ENCODE measurements at places on chromosomes 12 and 14.
A peak's percentile ranks its signal among the peaks of the same experiment; 100 is the strongest.

GRCh38 chr12:110533607-110534006, 31.5 kb downstream of the RAD9B start:
- no peak for DNase-seq

DNA sequence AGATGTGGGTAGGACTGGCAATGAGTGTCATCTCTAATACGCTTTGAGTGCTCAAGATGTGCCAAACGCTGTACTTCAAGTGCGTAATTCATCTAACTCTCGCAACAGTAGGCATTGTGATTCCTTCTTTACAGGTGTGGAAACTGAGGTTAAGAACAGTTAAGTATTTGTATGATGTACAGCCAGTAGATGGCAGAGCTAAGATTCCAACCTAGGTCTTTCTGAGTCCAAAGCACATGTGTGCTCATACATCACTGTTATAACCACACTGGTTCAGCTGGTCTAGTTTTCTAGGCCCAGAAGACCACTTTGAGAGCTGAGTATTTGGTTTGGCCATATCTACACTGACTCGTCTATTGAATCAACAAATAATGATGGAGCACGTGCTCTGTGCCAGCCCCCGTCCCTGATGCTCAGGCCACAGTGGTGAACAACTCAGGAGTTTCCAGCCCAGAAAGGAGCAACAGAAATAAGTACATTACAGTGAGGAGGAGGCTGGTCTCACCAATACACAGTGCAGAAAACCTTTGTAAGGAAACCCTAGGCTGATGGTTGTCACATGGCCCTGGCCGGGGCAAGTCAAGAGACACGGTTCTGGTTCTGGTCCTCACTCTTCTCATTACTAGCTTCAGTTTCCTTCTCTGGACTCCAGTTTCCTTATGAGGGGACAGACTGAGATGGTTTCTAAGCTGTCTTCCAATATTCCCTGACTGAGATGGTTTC, 69.3 kb upstream of the SCN8A start:
- DNase-seq, result no peak

DNA sequence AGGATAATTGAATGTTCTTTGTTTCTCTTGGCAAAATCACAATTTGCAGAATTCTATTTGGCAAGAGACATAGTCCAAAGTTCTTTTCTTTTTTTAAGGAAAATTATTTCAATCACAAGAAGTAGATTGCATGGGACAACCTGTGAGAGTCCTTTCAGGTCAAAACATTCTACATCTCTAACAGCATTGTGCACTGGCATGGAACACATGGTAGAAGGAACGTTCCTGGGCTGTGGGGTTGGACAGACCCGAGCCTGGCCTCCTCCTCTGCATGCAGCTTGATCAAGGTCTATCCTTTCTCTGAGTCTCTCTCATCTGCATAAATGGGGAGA, 88.6 kb upstream of the CPSF6 start:
- no peak for DNase-seq

- no peak for DNase-seq
Measured at GRCh38 chr14:35678403-35679028, 130.6 kb downstream of the RALGAPA1 start.

GRCh38 chr12:19529951-19530636, 90.8 kb downstream of the AEBP2 start:
- DNase-seq, result no peak

DNA sequence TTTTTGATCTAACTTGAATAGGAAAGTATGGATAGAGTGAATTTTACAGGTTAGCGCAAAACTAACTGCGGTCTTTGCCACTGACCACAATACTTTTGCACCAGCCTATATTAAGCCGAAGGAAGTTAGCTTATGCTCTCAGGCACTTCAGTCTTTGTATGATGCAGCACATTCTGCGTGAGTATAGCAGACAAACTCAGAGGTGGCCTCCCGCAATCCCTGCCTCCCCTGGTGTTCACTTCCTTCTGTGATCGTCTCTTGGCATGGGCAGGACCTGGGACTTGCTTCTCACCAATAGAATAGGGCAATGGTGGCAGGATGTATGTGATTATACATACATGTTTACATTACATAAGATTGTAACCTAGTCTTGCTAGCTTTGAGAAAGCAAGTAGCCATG, 10.3 kb upstream of the SLC6A13 start:
- peak; percentile 60 for DNase-seq

DNA sequence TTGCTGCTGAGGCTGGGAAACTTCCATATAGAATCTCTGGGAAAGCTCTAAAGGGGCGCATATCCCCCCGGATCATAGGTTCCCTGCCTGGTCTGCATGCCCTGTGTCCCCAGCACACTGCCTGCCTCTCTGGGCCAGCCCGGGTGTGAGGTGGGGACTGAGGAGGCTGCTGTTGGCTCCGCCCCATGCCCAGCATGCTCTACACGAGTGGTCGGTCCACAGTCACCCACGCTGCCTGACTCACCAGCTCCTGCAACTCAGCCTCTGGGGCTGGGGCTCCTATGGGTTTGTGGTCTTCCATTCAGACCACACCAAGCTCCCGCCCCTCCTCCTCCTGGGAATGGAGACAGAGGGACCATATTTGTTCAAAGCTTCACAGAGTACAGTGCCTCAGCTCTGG, 88.5 kb upstream of the ANO2 start:
- no peak for DNase-seq

GRCh38 chr12:2324387-2324786, 271.6 kb downstream of the CACNA1C start:
- DNase-seq, result no peak

DNA sequence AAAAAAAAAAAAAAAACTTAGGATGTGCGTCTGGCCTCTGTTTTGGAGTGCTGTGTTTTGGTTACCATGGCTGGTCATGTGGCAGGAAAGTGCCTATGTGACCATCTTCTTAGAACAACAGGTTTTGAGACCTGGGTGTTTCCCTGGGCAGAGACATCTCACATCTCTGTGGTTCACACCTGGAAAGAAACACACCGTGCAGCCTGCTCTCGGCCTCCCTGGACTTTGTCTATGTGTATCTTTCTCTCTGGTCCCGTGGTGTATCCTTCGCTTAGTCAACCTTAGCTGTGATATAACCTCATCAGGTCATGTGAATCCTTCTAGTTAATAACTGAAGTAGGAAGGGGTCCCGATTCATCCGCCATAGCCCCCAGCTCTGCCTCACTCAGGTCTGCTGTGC, 22.6 kb downstream of the ACADS start:
- DNase-seq, result no peak

DNA sequence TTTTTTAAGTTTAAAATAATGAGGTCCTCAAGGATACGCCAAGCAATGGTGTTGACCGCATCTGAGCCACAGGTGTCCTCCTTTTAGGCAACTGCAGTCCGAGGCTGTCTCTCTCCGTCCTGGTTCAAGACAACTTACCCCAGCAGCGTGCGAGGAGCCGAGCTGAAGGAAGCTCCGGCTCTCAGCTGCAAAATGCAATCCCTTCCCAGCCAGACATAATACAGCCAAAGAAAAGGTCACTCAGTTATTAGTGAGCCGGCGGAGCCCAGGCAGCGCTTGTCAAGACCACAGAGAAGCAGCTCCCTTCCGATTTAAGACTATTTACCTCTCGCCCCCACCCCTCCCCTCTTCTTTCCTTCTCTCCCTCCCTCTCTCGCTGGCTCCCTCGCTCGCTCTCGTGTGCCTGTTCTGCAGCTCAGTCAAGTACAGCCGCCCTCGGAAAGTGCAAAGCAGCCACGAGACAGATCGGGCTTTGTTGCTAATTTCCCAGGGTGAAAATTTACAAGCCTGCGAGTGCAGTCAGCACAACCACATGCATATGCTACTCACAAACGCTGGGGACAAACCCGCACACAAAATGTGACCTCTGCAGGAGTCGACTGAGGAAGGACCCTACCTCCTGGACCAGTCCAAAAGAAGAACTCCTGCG, 363 bp upstream of the LMO3 start:
- no peak for DNase-seq

- no peak for DNase-seq
Measured at GRCh38 chr12:85711735-85712390, 124.3 kb downstream of the RASSF9 start.

DNA sequence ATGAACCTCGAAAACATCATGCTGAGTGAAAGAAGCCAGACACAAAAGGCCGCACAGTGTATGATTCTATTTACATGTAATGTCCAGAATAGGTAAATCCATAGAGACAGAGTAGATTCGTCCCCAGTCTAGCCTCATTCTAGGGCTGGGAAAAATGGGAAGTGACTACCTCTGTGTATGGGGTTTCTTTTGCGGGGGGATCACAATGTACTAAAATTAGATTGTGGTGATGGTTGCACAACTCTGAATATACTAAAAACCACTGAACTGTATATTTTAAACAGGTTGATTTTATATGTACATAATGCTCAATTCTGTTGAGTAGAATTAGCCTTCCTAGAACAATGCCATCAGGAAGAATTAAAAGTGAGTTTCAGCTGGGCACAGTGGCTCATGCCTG, 6.3 kb upstream of the RILPL2 start:
- DNase-seq, result no peak

- DNase-seq, result no peak
Measured at GRCh38 chr14:31828946-31829868, 247.9 kb upstream of the ARHGAP5 start.

- DNase-seq, result no peak
Measured at GRCh38 chr14:74682169-74682952, 30.5 kb downstream of the AREL1 start.

GRCh38 chr12:80936642-80937390, 918 bp downstream of the LIN7A start:
- DNase-seq, result peak; percentile 38

- DNase-seq, result no peak
Measured at GRCh38 chr12:16300736-16301135, 23.3 kb upstream of the SLC15A5 start.

DNA sequence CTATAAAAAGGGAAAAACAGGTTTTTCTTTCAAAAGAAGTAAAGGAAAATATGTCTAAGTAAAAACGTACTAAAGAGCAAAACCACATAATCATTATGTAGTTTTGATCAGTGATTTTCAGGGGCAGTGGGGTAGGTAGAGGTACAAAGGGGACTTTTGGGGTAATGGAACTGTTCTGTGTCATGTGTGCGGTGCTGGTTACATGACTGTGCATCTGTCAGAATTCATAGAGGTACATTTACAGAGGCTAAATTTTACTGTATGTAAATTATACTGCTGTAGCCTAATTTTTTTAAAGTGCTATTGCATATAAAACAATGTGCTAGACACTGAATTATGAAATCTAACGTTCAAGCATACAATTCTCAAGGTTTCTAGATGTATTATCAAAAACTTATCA, 2.0 kb downstream of the ESR2 start:
- no peak for DNase-seq

- no peak for DNase-seq
Measured at GRCh38 chr14:101333335-101334280, 227.7 kb upstream of the DIO3 start.

DNA sequence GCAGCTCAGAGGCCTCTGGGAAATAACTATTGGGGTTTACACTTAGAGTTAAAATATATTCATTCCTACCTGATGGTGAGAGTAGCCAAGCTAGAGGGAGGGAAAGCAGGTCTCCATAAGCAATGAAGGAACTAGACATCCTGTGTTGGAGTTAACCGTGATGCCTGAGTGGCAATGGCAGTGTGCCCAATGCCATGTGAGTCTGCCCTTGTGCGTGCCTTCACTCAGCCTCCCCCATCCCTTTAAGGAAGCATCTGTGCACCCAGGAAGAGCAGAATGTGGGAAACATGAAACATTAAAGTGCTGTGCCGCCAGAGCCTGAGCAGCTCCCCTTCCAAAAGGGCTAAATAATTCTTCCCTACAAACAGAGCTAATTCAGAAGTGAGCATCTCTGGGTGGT, 76.3 kb downstream of the COX16 start:
- DNase-seq, result no peak
